BJ (cell line): ENCODE measurements at places on chromosomes 6 and 20. TPM values are rescaled to one million over a fixed set of nuclear protein-coding genes. Genes with fewer than 3 reads are reported as not detected.

DNA sequence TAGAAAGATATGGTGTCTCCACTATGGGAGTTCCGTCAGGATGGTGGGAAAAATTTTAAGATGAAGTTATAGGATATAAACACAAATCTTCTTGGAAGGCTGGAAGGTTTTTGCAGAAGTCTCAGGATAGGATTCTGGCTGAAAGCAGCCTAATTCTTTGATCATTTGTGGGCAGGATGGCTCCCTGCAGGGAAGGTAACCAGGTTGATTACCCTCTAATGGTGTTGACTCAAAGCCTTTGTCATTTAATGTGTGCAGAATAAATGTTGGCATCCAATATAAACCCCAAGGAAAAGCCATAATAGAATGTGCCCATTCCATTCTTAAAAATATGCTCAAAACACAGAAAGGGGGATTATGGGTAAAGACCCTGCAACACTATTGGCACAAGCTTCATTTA lies 204.3 kb downstream of the EPM2A start:
- DNase-seq: no peak

DNA sequence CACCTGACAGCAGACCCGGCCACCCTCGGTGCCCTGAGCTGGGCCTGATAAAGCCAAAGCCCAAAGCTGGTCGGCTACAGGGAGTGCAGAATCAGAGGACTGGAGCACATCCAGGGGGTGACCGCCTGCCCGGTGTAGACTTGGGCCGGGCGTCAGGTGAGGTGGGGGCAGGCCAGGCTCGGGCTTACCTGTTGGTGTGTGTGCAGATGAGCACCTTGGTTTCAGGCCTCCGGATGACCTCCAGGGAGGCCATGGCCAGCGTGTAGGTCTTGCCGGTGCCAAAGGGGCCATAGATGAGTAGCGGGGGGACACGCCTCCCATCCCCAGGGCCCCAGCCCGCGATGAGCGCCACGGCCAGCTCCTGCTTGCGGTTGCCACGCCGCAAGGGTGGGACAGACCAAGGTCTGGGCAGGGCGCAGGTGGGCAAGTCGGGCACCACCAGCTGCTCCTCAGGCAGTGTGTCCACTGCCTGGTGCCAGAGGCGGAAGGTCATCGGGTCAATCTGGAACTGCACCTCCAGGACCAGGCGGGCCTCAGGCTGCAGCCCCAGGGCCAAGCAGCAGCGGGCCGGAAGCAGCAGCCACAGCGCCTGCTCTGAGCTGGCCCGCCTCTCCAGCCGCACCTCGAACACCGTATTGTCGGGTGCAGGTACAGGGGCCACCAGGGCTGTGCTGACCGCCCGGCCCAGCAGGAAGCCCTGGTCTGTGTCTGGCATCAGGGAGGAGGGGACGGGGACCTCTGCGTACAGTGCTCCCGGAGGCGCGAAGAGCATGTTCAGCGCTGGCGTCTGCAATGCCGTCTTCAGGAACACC lies 5.7 kb downstream of the HELZ2 start:
- no peak for DNase-seq

DNA sequence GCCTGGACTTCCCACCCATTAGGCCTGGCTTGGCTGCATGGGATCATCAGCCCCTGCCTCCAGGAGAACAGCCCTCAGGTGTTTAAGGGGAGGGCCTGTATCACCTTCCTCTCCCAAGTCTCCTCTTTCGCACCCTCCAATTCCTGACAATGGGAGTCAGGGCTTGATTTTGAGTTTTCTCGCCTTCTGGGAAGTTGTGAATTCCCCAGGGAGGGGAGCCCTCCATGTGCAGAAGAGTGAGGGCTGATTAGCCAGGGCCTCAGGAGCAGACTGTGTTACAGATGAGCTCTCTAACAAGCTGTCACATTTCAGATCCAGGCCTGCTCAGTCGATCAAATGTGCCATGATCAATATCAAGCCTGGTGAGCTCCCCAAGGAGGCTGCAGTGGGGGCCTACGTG lies 42.4 kb downstream of the CNBD2 start:
- no peak for DNase-seq

DNA sequence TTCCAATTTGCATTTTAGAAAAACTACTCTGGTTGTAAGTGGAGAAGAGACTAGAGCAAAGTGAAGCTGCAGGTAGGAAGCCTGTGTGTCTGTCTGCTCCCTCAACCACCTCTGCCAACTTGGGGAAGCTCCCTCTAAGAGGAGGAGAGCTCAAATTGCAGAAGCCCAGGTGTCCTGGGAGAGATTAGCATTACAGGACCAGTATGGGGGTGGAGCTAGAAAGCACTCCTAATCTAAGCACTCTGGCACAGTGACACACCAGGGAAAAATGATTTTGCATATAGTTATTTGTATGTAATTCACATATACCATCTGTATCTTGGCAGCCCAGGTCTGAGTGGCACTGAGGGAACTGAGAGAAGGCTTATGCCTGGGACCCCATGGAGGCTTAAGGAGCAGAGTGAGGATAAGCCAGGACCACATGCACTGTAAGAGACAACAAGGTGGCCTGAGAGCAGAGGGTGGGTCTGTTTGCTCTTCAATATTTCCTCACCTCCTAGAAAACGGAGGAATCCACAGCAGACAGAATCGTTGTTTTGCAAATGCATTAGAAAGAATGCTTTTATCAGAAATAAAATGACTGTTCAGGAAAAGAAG lies 13.6 kb downstream of the GSTA2 start:
- no peak for DNase-seq

DNA sequence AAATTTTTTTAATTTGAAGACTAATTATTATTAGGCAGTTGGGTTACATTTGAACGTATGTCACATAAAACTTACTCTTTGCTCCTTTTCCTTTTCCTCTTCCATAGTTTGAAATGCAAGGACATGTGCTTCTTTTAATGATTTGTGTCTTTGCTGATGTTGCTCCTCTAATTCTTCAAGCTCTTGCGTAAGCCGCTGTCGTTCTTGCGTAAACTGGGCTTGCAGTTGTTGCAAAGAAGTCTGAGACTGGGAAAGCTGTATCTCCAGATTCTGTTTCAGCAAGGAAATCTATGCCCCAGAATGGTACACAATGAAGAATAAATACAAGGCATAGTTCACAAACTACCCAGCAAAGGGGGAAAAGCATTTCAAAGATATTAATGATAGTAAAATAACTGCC lies 45.1 kb upstream of the MCM9 start:
- no peak for DNase-seq

DNA sequence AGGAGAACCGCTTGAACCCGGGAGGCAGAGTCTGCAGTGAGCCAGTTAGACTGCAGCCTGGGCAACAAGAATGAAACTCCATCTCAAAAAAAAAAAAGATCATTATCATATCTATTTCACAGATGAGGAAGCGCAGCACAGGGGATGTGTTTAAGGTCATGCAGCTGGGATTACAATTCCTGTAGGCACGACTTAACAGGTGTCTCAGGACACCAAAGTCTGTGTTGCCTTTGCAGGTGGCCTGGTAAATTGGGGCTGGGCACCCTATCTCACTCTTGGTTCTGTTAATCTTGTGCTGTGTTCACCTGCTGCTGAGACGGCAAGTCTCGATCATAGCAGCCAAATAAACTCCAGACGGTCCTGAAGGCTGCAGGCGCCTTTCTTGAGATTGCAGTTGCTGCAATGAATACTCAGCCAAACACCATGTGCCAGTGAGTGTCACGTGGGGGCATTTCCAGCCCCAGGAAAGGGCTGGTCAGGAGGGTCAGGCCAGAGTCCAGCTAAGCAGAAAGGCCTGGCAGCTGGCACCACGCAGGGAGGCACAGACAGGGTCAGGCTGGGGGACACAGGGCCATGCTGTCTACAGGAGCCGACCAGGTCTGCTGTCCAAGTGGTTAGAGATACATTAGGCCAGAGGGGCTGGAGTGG lies 55.8 kb downstream of the FGD2 start:
- DNase-seq: no peak

Gene ELOVL2
- polyA plus RNA-seq: 0.17 and 0.21 TPM in 2 replicates

Gene C4A
- 5.9 and 9.7 TPM in 2 replicates for polyA plus RNA-seq

Gene TFAP2A
- 12.6 and 14.0 TPM in 2 replicates for polyA plus RNA-seq

Gene PPP1R3G
- 0.39 and 0.50 TPM in 2 replicates for polyA plus RNA-seq

Gene FOXC1
- 7.6 and 7.8 TPM in 2 replicates for polyA plus RNA-seq
